ENCODE measurements at places on chromosomes 5 and 9.

- DNase-seq: no peak
Observed at GRCh38 chr5:589173-589572, 23.0 kb upstream of the CEP72 start.

- no peak for DNase-seq
Observed at GRCh38 chr9:124439686-124440243, 10.5 kb upstream of the ADGRD2 start.

- DNase-seq: no peak
Observed at GRCh38 chr5:6886866-6887265, 173.6 kb downstream of the TENT4A start.

- DNase-seq: no peak
Observed at GRCh38 chr5:134540747-134541733, 15.6 kb downstream of the JADE2 start.

DNA sequence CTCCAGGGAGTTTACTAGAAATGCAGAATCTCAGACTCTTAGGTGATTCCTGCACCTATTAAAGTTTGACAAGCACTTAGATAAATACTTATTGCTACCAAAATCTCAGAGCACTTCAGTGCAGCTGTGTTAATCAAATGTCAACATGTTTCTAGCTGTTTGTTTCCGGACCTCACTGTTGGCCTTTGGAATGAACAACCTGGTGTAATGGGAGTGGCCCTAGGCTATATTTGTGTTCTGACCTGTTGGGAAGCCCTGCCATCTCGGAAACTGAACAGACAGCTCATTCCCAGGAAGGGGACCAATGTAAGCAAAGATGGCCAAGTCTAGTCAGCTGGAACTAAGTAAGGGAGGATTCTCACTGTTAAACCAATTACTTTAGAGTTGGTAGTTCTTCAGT lies 145.0 kb upstream of the SLC28A3 start:
- DNase-seq: no peak
